Urothelium cell line (cell line): ENCODE measurements at places on chromosomes 11 and 22.

- DNase-seq: no peak
These were observed 1507.5 kb downstream of the BRD1 start for GRCh38 chr22:48320048-48320682.

GRCh38 chr11:17298302-17298701 is 21.8 kb downstream of the NUCB2 start:
- DNase-seq: no peak

DNA sequence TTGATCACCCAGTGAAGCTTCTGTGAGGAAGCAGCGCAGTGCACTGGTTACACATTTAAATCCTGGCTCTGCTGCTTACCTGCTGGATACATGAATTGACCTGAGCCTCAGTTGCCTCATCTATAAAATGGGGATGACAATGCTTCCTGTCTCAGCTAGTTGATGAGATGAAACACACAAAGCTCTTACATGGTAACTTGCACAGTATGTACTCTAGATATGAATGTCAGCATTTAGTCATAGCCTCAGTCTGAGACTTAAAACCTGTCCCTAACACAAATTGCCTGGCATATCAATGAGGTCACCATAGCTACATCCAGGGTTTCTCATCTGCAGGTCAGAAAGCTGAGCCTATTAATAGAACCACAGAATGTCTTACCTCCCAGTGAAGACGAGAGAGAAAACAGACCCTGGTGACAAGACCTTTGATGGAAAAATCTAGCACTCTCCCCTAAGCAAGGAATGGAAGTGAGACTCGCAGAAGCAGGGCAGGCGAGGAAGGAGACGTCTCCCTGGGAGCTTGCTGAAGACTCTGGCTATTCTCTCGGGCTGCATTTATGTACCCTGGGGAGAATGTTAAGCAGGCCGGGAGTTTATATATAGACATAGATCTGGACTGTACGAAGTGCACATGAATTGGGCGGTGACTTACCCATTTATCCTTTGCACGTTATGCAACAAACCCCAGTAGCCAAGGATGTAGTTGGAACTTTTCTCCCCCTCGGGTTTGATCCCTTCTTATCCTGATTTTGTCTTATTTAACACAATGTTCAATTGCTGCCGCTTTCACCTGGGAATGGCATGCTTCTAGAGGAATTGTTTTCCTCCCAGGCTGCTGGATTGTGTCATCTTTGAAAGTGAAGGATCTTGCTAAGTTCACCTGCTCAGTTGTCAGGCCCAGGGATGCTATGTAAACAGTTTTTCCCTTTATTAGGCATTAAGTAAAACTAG is 18.0 kb downstream of the SDHAF2 start:
- DNase-seq: no peak

- no peak for DNase-seq
These were observed 284.8 kb downstream of the TENM4 start for GRCh38 chr11:79156031-79156430.

DNA sequence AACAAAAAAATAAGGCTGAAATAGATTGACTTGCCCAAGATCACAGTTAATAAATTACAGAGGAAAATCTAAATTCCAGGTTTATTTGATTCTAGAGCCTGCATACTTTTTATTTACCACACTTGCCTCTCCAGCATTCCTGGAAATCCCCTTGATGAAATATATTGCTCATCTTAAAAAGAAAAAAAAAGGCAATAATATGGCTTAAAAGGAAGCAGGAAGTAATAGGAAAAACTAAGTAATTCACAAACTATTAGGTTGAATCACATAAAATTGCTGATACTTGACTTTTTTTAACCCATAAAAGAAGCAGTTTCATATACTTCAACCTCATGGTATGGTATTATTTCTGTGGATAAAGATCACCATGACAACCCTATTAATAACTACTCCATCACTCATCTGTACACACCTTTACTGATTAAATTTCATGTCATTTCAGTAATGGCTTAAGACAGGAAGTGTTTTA is 52.9 kb downstream of the COPB1 start:
- DNase-seq: no peak

DNA sequence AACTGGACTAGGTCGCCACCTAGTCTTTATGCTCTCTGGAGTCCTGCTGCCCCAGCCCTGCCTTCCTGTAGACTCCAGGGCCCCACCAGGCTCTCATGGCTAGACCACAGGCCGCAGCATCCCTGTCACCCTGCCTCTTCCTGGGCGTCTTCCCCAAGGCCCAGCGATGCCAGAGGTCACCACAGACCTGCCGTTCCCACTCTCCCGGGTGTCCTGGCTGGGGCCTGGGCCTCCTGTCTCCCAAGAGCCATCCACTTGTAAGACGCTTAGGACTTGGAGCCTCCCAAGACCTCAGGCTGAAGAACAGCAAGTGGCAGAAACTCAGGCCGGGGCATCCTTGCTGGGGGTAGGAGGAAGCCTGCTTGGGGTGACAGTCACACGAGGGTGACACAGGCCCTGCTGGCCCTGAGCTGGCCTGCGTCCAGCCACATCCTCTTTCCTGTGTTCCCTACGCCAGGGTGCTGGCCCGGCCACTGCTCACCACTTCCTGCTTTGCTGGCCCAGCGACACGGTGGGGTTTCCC is 2.0 kb upstream of the TCIRG1 start:
- DNase-seq: no peak

DNA sequence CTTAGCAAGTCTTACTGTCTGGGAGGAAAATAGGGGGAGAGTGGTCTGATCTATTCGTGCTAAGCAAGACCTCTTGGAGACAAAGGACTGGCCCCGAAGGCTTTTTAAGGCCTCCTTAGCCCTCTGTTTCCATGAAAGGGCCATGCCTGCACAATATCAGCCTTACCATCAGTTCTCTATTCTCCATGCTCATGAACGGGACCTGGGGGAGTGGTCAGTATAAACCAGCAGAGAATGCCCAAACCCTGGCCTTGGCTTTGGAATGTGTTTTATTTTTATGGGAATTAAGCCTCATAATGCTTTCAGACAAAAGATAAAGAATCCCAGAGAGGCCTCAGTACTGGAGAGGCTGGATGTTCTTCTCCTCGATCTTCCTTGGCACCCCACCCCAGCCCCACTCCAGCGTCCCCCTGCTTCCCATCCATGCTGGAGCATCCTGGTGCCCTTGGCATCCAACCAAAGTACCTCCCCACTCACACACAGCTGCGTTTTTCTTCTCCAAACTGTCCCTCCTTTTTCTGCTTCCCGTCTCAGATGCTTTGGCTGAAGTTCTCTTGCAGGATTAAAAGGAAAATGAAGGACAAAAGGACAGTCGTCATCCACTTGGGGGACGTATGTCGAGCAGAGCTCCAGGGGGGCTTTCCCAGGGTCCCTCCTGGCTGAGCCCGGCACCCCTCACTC is 18.6 kb downstream of the FXYD6 start:
- no peak for DNase-seq

DNA sequence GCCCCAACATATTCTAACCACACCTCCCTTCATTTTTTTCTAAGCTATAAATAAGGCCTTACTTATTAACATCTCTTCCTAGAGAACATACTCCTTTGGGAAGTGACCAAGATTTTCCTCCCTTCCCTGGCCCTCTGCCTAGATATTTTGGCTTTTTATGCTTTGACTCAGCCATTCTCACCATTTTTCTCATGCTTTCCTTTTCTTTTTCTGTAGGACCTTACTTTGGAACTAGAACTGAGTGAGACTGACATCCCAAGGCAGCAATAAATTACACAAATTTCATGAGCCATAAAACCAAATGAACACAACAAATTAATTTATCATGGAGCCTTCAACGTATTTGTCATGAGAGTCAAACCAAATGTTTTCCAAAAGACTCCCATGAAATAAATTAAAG is 142.7 kb upstream of the CTSC start:
- DNase-seq: peak; percentile 30

- DNase-seq: no peak
These were observed 43.7 kb upstream of the APOA1 start for GRCh38 chr11:116881143-116881542.

- no peak for DNase-seq
These were observed 49.0 kb upstream of the PPP6R3 start for GRCh38 chr11:68411501-68411991.

DNA sequence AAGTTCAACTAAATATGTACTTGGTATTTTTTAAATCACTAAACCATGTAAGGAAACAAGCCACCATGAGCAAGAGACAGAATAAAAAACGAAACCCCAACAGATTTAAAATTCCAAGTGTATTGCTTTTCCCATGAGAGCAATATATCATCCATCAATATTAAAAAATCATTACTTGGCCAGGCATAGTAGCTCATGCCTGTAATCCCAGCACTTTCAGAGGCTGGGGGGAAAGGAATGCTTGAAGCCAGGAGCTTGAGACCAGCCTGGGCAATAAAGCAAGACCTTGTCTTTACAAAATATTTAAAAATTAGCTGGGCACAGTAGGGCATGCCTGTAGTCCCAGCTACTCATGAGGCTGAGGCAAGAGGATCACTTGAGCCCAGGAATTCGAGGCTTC is 190.8 kb downstream of the TTC28 start:
- DNase-seq: no peak

DNA sequence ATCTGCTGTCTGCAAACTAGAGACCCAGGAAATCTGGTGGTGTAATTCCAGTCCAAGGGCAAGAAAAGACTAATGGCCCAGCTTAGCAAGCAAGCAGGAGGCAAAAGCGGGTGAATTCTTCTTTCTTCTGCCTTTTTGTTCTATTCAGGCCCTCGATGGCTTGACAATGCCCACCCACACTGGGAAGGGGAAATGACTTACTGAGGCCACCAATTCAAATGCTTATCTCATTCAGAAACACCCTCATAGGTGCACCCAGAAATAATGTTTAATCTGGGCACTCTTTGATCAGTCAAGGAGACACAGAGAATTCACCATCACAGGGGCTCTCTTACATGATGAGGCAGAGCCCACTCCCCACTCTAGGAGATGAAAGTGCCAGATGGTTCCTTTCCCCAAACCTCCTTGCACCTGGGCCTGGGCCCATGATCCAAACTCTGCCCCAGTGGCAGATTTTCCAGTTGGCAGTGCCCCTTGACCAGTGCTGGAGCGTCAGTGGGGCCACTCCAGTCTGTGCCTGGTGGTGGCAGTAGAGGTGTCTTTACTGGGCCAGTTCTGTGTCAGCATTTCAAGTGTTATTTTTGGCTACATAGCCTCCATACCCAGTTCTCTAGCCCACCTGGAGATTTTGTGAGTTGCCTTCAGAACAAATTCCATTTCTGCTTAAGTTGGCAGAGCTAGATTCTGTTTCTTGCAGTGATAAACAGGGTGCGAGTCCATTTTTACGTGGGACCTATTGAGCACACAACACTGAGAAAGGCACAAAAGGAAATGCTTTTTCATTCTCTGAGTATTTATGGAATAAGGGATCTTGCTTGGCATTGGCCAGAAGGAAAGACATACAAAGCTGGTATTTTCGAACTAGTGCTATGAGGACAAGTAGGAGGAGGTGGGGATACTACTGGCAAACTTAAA is 7.5 kb downstream of the ELMOD1 start:
- DNase-seq: peak; percentile 49

DNA sequence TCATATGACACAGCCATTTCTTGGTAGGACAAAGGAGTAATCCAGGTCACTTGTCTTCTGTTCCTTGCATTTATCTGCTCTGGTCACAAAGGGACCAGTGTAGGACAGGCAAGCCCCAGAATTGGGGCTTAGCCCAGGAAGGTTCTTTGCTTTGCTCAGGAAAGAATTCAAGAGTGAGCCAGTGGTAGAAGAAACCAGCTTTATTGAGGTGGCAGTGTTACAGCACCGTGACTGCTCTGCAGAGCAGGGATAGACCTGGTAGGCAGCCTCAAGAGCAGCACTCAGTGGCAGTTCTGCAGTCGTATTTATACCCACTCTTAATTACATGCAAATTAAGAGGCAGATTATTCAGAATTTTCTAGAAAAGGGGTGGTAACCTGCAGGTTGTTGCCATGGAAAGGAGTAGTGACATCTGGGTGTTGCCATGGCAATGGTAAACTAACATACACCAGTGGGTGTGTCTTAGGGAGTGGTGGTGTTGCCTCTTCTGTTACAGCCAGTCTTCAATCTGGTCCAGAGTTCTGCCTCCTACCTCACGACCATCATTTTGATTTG is 84.9 kb upstream of the RAB1B start:
- DNase-seq: no peak

DNA sequence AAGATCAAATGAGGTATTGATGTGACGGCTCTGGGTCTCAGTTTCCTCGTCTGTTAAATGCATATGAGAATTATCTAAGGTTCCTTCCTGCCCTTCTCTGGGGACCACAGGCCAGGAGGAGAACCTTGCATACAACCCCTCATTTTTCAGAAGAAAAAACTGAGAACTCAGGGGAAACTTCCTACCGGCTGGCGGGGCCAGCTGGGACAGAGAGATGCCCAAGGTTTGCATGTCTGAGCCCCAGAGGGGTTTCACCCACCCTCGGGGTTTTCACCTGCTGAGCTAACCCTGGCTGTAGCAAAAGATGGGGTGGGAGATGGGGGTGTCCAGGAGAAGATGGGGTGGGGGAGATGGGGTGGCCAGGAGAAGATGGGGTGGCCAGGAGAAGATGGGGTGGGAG is 4.3 kb downstream of the TNFRSF13C start:
- no peak for DNase-seq

DNA sequence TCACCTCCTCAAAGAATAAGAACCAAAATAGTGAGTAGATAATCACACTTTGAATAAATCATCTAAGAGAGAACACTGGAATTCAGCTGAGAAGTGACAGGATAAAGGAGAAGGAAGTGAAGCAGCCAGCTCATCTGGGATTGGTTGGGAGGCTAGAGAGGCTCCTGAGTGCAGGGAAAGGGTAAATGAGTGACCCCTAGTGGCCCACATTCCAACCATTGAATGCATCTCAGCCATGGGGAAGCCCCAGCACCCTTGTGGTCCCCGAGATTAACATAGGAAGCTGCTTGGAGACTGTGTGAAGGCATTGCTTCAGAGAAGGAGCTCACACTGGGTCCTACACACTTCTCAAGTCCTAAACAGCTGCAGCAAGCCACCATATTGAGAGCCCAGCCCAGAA is 82.3 kb downstream of the JRKL start:
- DNase-seq: no peak
